ENCODE measurements at places on chromosomes 16 and 17.

- no peak for DNase-seq
These were observed 7.6 kb downstream of the ATXN1L start for GRCh38 chr16:71853413-71853812.

GRCh38 chr17:43702637-43703036 lies 40.9 kb upstream of the MEOX1 start:
- no peak for DNase-seq

- DNase-seq = no peak
These were observed 55.7 kb downstream of the GOSR1 start for GRCh38 chr17:30532871-30533270.

- DNase-seq = no peak
These were observed 993 bp downstream of the GH1 start for GRCh38 chr17:63917646-63918045.

DNA sequence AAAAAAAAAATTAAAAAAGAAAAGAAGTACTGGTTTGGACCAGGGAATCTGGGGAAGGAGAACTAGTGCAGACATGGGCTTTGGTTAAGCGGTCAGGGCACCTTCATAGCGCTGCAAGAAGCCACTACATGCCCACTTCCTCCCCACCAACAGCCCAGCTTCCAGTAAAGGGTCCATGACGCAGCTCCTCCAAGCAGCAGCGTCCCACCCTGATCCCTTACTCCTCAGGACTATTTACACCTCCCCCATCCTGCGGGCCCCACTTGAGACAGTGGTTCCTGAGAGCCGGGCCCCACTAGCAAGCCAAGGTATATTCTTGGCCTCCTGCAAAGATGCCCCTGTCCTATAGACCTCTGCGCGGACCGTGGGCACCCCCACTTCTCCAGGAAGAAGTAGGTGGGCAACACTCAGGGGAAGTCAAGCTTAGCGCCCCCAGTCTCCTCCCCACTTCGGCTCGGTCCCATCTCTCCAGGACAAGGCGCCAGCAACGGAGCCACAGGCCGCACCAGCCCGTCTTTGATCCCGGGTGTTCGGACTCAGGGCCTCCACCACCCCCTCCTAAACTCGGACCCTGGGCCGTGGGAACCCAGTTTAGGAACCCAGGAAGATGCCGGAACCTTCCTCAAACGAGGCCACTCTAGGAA lies 913 bp upstream of the PRR14 start:
- DNase-seq = no peak

DNA sequence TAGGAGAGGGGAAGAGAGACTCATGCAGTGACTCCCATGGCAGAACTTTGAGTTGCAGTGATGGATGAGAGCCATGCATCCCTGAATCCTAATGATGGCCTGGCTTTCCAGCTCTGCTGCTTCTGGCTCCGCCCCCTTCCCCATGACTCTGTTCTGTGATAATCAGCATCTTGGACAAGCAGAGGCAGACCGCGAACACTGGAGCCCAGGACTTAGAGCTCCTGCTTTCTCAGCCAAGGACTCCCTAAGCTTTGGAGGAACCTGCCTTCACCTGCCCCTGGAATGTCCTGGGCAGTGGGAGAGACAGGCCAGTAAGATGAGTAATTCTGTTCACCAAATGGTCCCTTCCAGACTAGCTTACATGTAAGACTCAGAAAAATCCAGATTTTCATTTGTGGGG lies 12.5 kb downstream of the CCDC92B start:
- DNase-seq = no peak

- peak; percentile 73 for DNase-seq
These were observed at the start of gene USP43 for GRCh38 chr17:9644910-9645751. Gene USP43 (plus strand): TSS chr17:9645517. CDS start chr17:9645633, 116 bp downstream.

DNA sequence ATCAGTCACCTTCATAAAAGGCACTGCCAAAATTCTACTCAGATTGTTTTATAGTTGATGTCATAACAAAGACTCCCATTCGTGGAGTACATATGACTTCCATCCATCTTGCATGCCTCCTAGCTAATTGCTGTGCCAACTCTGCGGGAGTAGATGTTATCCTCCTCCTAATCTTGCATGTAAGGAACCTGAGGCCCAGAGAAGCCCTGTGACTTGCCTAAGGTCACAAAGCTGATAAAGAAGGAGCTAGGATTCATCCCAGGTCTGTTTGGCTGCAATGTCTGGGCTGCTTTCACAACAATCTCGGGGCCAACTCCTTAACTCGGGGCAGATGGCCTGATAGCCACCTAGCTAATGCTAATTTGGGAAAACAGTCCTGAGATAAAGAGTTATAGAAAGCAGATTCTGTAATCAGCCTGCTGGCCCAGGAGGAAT lies 87.3 kb downstream of the YPEL2 start:
- DNase-seq = no peak

DNA sequence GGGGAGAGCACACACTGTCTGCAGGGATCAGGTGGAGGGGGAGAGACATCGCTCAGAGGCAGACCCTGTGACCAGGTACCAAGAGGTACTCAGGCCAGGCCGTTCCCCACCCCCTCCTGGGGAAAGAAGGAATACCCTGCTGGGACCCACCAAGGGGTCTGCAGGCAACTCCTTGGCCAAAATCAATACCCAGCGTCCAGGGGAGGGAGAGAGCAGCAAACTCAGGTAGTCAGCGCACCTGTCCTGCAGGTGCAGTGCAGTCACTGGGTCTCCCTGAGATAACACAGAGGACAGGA lies 57.5 kb upstream of the DOC2B start:
- no peak for DNase-seq

GRCh38 chr17:73957564-73957963 lies 245.9 kb upstream of the RPL38 start:
- DNase-seq = no peak

DNA sequence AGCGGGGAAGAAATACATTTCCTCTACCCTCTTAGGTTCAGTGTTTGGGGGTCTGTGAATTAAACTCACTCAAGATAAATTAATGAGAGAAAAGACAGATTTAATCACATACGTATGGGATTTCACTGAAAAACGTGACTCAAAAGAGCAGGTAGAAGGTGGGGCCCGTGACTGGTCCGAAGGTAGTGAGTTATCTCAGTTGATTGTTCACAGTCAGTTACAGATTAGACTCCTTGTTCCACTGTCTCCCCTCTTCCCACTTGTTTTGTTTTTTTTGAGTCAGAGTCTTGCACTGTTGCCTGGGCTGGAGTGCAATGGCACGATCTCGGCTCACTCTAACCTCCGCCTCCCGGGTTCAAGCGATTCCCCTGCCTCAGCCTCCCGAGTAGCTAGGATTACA lies 301.2 kb downstream of the SEC14L1 start:
- DNase-seq = no peak

GRCh38 chr16:50640391-50640790 lies 40.7 kb downstream of the SNX20 start:
- no peak for DNase-seq

GRCh38 chr16:77594799-77595596 lies 127.3 kb upstream of the NUDT7 start:
- DNase-seq = peak; percentile 13

GRCh38 chr16:27230562-27231001 lies 27.3 kb downstream of the KDM8 start:
- no peak for DNase-seq

DNA sequence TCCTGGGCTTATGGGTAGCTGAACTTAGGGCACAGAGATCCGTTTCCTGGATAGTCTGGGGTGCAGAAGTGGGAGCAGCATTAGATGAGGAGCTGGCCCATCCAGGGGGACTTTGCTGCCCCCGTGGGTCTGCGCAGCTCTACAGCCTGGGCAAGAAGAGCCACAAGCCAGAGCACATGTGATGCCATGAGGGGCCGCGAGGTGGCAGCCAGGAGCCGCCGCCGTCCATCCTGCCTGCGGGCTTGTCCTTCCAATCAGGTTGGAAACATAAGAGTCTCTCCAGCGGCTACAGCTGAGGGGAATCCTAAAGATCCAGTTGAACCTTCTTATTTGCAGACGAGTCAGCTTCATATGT lies 21.9 kb downstream of the C1QTNF1 start:
- peak; percentile 41 for DNase-seq

DNA sequence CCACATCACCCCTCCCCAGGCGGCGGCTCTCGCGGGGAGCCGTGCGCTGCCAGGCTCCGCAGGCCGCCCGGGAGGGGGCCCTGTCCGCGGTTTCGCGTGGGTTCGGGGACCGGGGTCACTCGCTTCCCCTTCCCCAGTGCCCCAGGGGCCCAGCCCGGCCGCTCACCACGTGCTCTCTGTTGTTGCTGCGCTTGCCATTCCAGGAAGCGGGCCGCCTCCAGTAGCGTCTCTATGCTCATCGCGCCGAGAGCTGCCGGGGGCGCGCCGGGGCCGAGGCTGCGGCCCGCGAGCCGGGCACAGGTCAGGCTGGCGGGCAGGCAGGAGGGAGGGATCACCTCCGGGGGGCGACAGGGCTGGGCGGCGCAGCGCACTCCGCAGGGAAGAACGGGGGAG lies 390 bp downstream of the MNT start:
- peak; percentile 58 for DNase-seq

- DNase-seq = no peak
These were observed 70.4 kb downstream of the MMD start for GRCh38 chr17:55351226-55351625.

DNA sequence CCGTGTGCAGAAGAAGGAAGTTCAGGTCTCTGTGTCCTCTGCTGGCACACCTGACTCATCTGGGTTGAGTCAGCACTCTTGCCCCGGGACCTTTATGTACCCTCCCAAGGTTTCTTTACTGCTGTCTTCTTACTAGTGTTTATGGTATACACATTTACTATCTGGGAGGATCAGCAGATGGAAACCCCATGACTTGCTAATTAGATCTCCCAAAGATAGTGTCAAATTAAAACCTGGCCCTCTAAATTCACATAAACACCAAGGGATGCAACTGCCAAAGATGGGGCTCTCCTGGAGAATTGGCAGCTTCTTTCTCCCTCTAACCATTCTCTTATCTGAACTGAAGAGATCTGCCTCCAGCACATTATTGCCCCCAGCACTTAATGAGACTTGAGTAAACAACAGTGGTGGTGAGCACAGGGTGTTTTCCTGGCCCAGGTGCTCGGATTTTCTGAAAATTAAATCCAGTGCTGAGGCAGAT lies 718.1 kb upstream of the SOX9 start:
- peak; percentile 57 for DNase-seq

- DNase-seq = no peak
These were observed 7.6 kb upstream of the TNRC6A start for GRCh38 chr16:24721830-24722238.

- no peak for DNase-seq
These were observed 3.9 kb downstream of the ACTG1 start for GRCh38 chr17:81508639-81509206.

- DNase-seq = no peak
These were observed 46.7 kb downstream of the PIPOX start for GRCh38 chr17:29089601-29090044.

DNA sequence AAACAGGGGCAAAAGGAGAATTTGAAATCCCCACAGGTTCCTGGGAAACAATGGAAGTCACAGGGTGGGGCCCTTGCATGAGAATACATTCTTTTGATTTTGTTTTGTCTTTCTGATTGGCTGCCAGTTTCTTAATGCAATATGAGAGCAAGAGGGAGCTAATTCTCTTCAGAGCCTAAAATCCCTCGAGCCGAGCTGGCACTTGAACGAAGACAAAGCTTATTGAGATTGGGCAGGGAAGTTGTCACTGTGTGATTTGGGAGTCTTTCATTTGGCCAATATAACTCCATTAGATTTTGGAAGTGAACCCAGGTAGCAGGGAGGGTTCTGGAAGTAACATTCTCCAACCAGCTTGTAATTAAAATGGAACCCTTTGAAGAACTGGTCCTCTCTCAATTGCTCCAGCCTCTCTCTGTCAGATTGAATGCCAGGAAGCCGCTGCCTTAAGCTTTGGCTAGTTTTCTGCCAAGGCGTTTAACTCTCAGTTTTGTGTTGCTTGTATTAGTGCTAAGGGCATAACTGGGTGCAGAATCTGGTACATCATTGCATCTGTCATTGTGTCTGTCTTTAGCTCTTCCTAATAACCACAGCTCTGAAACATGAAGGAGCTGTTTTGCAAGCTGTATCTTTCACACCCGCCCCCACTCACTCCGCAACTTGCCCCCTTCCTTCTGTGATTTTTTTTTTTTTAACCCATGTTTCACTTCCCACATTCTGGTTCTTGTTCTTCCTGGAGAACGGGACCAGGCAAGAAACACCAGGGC lies 272.0 kb downstream of the MAF start:
- DNase-seq = no peak

DNA sequence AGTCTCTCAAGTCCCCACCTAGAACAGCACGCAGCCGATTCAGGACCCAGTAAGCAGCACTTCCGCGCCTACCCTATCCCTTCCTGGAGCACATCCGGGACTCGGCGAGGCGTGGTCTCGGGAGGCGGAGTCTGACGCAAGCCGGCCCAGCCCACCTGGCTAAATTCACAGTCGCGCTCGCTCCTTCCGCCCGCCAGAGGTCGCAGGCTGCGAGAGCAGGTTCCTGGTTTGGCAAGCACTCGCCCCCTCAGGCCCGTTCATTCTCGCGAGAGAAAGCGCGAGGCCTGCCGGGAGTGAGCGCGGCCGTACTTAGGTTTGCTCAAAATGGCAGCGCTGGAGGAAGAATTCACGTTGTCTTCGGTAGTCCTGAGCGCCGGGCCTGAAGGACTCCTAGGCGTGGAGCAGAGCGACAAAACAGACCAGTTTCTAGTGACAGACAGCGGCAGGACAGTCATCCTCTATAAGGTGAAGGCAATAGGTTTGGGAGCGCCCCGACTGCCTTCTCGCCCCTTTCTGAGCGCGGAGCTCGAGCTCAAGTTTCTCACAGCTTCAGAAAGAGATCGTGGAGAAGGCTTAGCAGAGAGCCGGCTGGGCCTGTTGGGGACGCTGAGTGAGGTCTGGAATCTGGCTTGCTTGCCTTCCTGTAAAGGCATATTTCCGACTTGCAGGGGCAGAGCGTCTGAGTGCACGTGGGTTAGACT lies at the start of gene NOL11:
TSS of gene NOL11 (plus strand) at position 313 of the 701 bp plus-strand sequence. CDS start at position 325, 12 bp downstream.
- peak; percentile 96 for DNase-seq

GRCh38 chr17:51921500-51921899 lies 237.0 kb downstream of the CA10 start:
- DNase-seq = no peak

- no peak for DNase-seq
These were observed 37.7 kb upstream of the ABCA6 start for GRCh38 chr17:69179227-69179952.

DNA sequence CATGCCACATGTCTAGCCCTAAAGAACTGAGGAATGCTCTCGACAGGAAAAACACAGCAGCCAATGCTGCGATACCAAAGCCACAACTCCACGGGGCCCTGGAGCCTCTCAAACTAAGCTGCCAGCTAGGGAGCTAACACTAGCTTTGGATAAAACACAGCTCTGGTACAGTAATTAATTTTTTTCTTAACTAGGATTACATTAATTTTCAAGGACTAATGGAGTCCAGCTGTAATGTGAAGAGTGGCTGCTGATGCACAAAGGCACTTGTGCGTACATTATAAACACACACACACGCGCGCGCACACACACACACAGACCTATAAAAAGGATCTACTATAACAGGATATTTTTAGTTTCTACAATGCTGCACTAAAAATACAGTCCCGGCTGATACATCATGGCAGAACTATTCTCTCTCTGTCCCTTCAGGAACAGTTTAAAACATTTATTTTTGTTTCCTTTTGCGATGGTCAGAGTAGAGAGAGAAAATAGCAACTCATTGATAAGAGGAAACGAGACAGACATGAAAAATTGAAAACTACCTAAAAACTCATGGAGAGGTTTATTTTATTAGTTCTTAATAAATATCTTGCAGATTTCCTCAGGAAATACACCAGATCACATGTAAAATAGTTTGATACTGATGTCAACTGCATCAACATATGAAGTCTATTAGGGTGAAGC lies 88.5 kb downstream of the SMG6 start:
- no peak for DNase-seq

- no peak for DNase-seq
These were observed 30.2 kb upstream of the ULK2 start for GRCh38 chr17:19897903-19898302.

- no peak for DNase-seq
These were observed 45.4 kb upstream of the PSMD11 start for GRCh38 chr17:32398946-32399345.
